ENCODE measurements at places on chromosomes 3 and 15.

DNA sequence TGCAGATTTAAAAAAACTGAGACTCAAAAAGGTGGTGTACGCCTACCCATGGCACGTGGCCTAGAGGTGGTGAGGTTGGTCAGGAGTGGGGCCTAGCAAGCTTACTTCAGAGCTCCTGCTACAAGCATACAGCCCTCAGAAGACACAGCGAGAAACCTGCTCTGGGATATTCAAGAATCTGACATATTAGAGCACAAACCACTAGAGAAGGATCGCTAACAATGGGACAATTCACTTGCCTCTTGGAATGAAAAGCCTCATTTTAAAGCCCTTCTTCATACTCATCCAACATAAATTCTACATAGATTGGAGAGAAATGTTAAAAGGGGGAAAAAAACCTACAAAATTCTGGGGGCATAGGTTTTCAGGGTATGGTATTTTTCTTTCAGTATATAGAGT is 118.0 kb upstream of the ARHGEF3 start:
- no peak for DNase-seq

- no peak for DNase-seq
These were observed 7.5 kb upstream of the TGFBR2 start for GRCh38 chr3:30598668-30599545.

DNA sequence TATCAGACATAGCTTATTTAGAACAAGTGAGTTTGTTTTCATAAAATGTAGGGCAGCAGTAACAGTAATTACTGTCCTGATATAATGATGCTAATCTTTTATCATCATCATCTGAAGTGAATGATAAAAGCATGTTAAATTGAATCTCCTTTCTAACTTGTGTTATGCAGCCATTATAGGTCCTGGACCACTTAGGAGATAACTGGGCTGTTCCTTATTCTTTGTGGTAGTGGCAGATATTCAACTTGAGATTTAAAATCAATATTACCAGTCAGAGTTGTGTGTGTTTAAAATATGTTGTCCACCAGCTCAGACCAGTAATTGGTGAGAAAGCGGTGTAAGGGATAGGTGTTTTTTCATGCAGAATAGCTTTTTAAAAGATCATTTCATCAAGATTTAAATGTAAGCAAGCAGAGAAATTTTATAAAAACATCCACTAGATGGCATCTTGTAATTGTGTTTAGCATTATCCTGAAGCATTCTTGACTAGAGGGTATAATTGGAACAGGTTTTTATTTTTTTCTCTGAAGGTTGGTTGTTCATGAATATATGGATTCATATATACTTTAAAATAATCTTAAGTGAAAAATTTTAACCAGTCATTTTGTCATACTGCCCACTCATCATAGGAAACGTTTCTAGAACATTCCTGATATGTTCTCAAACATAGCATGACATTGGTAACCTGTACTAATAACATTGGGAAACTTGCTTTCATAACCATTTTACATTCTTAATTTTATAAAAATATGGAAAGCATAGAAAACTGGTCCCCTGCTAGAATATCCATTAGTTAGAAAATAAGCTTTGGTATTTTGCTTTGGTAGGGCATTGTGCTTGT is 153.9 kb downstream of the BBX start:
- no peak for DNase-seq

DNA sequence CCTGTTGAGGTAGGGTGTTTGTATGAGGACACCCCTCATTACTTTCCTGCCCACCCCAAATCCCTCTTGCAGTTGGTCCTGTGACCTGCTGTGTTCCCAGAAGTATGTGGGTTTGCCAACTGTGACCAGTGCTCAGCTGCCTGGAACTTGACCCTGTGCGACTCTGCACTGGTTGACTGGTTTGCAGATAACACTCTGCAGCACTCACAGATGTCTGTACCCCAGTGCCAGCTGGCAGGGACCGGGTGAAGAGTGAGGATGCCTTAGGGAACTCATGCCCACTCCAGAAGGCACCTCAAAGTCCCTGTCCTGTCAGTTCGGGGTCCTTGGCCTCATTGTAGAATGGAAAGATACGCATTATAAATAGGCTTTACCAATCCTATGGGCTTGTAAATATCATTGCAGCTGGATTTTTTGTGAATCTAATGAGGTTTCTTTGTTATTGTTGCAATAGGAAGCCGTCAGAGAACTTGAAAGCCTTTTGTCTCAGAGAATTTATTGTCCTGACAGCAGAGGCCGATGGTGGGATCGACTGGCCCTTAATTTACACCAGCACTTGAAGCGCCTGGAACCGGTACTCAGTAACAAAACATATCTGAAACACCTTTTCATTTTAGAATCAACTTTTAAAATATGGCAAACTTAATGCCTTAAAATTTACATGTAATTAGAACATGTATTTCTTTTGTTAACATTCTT is 18.2 kb downstream of the FAN1 start:
- DNase-seq: no peak

- DNase-seq: peak; percentile 98
These were observed 3.1 kb upstream of the LARP6 start for GRCh38 chr15:70856884-70857561.

GRCh38 chr15:31235311-31236183 is 91.1 kb upstream of the KLF13 start:
- DNase-seq: no peak

GRCh38 chr3:25573386-25574171 is 91.1 kb downstream of the TOP2B start:
- DNase-seq: peak; percentile 57

- no peak for DNase-seq
These were observed 70.3 kb upstream of the IQSEC1 start for GRCh38 chr3:13143381-13144004.

DNA sequence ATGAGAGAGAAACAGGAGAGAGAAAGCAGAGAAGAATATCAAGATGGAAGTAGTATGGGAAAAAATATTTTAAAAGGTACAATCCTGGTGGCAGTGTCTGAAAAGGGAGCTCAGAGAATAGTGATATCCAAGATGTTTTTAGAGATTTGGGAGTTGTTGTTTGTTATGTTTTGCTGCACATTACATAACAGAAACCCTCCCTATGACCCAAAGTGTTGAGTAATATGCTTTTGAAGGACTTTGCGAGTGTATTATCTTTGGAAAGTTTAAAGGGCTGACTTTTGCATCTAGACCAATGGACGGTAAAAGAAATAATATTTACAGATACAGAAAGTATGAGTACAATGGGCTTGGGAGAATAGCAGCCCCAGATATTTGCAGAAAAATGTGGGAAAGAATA is 759.7 kb downstream of the NTRK3 start:
- DNase-seq: no peak

GRCh38 chr3:45626096-45626887 is 31.7 kb downstream of the LIMD1 start:
- no peak for DNase-seq

DNA sequence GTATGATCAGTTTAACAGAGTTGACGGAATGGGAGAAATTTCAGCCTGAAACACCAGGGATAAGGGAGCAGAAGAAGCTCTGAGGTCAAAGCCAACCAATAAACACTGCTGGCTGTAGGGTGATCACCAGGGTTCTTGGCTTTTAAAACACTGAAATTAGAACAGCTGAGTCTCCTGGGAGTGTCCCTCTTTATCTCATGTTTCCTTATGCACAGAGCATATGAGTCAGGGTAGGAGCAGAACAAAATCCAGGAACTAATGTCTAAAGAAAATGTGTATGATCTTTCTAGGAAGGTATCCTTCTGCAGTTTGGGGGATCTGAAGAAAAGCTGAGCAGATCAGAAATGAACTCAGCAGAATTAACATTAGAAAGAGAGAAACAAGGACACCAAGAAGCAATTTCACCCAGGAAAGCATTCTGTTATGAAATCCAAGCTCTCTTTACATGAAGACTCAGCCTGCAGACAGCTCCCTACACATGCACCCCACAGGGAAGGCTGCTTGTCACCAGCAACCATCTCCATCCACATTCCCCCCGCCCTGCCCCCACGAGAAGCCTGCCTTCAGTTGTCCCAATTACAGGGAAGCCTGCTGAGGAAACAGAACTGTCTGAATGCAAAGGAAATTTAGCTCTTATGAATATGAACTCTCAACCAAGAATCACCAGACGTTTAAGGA is 469.7 kb downstream of the PDCD6IP start:
- no peak for DNase-seq

DNA sequence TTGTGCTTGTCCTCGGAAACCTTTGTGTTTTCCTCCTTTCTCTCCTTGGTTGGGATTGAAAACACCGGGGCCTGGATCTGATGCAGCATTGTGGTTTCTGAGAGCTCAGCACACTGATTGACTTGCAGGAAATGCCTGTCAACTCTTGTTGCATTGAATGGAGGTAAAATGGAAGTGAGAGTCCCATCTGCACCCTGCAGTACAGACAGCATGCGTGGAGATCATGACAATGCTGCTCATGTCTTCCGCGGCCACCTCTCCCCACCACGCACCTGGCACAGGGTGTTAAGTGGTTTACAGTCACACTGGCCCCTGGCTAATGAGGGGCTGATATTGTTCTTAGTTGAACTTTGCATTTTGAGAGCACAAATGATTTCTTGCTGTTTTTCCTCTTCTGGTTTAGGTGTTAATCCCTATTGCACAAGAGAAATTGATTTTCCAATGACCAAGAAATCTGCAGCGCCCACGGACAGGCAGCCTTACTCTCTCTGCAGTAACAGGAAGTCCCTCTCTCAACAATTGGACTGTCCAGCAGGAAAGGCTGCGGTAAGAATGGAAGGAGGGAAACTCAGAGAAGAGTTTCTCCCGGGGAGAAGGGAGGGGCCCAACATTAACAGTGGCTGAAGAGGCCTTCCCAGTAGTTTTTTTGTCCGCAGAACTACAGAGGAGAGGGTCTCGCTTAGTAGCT is 58.5 kb downstream of the STARD5 start:
- no peak for DNase-seq

DNA sequence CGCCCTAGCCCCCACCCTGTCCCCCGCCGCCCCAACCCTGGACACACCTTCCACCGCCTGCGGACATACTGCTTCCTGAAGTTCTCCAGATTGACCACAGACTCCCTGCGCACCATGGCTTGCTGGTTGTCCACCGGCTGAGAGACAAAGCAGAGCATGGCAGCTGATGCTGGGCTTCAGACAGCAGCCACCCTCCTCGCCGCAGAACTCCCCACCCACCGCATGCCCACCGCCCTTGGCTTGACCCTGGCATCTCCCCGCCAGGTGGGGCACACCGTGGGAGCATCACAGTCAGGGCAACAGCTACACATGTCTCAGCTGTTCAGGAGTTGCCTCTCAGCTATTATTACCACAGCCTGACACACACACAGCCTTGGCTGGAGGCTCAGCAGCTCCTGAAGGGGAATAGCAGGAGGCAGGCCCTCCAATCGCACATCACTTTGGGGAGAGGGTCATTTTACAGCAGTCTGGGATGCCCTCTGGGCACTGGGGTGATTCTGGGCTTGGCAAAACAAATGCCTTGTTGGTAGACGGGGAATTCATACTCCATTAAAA is 78.4 kb upstream of the HERC1 start:
- DNase-seq: no peak

- no peak for DNase-seq
These were observed 39.5 kb downstream of the BTLA start for GRCh38 chr3:112459750-112460149.

GRCh38 chr3:170585937-170586310 is at the start of gene SLC7A14:
Gene SLC7A14 (minus strand): TSS chr3:170586075. CDS start chr3:170526936, 59,139 bp downstream.
- no peak for DNase-seq

- no peak for DNase-seq
These were observed 1.1 kb upstream of the FGF7 start for GRCh38 chr15:49421991-49422390.

GRCh38 chr15:81152339-81152738 is 18.3 kb downstream of the CFAP161 start:
- no peak for DNase-seq

- no peak for DNase-seq
These were observed 255.9 kb upstream of the LYSMD4 start for GRCh38 chr15:99989095-99989494.

- DNase-seq: no peak
These were observed 114.2 kb upstream of the UMPS start for GRCh38 chr3:124615896-124616543.

DNA sequence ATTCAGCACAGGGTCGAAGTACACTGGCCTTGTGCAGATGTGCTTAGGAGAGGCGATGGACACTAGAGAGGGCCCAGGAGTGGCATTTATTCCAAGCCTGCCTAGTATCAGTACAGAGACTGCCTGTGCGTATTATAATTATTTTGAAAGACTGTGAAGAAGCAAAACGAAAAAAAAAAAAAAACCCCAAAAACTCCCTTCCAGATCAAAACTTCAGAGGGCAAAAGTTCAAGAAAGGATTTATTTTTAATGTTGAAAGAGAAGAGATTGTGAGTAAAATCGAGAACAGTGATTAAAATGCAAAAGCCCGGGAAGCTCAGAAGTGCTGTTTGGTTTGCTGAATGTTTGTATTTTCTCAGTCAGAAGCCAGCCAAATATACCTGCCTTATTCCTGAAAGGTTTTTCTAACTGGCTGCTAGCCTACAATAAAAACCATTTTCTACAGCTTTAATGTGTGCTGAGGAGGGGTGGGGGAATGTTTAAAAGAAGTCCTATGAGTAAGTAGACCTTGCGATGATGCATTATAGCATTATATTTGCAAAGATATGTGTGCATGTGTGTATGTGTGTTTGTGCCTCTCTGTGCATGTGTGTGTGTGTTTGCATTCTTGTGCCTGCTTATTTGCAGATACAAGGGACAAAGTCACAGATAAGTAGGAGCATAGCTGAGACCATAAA is 19.3 kb upstream of the LZTFL1 start:
- no peak for DNase-seq

DNA sequence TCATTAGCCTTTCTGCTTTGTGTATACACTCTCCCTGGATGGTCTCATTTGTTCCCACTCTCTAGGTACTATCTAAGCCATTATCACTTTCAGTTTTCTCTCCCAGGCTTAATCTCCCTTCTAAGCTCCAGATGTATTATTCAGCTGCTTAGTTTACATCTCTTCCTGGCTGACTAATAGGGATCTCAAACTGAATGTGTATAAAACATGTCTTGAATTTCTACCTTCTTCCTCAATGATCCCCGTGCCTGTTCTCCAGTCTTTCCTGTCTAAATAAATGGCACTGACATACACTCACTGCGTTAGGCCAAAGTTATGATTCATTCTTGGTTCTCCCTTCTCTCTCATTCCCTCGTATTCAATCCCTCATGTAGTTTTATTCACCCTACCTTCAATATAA is 127.3 kb downstream of the NR2F2 start:
- DNase-seq: no peak

DNA sequence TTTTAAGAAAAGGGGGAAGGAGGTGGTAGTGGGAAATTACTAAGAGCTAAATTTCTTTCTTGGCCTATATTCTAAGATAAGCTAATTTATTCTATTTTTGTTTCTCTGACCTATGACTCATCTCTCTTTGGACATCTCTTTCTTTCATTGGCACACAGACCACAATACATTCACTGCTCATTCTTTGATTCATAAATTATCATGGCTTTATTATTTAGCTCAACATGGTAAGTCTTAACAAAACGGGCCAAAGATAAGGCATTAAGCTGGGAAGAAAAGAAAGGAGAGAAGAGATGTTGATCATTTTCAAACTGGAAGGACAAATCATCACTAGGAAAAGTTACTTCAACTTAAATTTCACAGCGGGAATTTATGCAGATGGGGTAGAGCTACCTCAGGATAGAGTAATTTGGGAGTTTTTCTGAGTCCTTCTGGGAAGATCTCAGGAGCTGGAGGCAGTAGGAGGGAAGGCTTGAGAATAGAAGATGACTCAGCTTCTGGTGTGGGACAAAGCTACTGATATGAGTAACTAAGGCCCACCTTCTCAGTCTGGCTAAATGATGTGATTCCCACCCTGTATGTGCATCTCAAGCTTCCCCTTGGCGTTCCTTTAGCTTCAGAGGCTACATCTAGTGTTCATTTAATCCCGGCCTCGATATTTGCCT is 7.5 kb upstream of the ALCAM start:
- DNase-seq: no peak

All from BJ (cell line).